Activated CD8-positive, alpha-beta T cell treated with anti-CD3 and anti-CD28 coated beads, Interleukin-2, amount 10 ng/mL, durations not matched to agents 7 days and 5 days (primary cell): ENCODE measurements at places on chromosomes 16 and 17.

- H3K27ac ChIP-seq = no peak overlapping the region
- no peaks in the 10 kb centered on the region for H3K27me3 ChIP-seq
- no peak for DNase-seq
- peaks cover 46% of the 10 kb centered on the region for H3K4me1 ChIP-seq
Measured at GRCh38 chr17:66357037-66357436, 54.6 kb downstream of the PRKCA start.

DNA sequence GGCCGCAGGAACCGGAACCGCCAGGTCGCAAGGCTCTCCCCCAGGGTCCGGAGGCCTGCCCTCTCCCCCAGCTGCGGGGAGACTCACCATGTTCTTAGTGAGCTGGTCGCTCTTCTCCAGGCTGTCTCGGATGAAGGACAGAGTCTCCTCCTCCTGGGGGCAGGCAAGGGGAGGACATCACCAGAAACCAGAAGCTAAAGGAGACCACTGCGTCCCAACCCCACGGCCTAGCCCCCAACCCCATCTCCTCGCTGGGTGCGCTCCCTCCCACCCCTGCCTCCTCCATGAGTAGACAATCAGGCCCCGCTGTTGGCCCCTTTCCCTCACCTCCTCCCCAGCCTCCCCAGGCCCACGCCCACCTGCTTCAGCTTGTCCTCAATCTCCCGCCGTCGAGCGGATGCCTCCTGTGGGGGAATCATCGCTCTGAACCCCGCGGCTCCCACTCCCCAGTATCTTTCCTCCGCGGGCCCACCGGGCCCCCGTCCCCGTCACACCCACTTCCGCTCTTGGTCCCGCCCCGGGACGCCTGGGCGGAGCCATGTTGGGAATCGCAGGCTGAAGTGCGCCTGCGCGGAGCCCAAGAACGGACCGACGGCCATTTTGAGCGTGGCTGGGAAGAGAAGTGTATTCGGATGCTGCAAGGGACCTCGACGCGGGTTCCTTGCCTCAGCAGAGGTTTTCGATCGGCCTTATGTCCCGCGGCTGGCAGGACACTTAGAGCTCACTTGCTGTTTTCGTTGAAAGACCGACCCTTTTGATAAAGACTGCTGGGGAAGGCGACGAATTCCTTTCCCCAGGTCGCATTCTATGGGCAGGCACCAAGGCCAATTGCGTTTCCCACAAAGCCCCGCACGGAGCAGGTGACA, at the start of gene EXOC7:
Gene EXOC7, minus strand, starts transcription at position 514 of the 866 bp plus-strand sequence. Its CDS starts 95 bp downstream, at position 419.
- H3K4me1 ChIP-seq = peaks cover 30% of the 10 kb centered on the region
- H3K27ac ChIP-seq = peak within 1 kb of the TSS; percentile 98
- peaks cover 28% of the 10 kb centered on the region for H3K36me3 ChIP-seq
- peak; percentile 94 for DNase-seq

- no peak within 1 kb of the TSS for H3K27ac ChIP-seq
- no peak for DNase-seq
- no peaks in the 10 kb centered on the region for H3K36me3 ChIP-seq
- H3K4me1 ChIP-seq = no peaks in the 10 kb centered on the region
- peaks cover 4% of the 10 kb centered on the region for H3K27me3 ChIP-seq
Measured at GRCh38 chr17:3433741-3434140, at the start of gene OR1E2. TSS of gene OR1E2 (minus strand) at chr17:3433841. CDS start at chr17:3433841, 0 bp downstream.

- H3K4me3 ChIP-seq = no peak overlapping the region
- H3K27me3 ChIP-seq = no peaks in the 10 kb centered on the region
- no peaks in the 10 kb centered on the region for H3K4me1 ChIP-seq
- H3K36me3 ChIP-seq = no peaks in the 10 kb centered on the region
- H3K27ac ChIP-seq = no peak overlapping the region
- no peak for DNase-seq
Measured at GRCh38 chr16:77457046-77457445, 22.2 kb upstream of the ADAMTS18 start.

DNA sequence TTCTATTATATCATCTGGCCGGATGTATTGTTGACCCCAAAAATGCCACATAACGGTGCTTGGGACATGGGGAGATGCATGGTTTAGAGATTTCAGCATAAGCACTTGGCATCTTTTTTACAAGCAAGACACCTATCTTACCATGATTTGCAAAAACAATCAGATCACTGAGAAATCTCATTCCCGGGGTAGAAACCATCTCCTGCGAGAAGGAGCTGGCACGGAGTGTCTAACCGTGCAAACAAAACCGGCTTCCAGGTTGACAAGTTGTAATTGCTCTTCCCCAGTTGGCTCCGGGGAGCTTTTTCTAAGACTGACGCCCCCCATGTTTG, 1.0 kb downstream of the SLC16A6 start:
- DNase-seq = no peak
- H3K4me3 ChIP-seq = peak overlapping the region; percentile 98
- H3K36me3 ChIP-seq = peaks cover 25% of the 10 kb centered on the region
- H3K27me3 ChIP-seq = no peaks in the 10 kb centered on the region
- H3K27ac ChIP-seq = peak overlapping the region; percentile 97

- no peak overlapping the region for H3K27ac ChIP-seq
- H3K27me3 ChIP-seq = no peaks in the 10 kb centered on the region
- H3K4me1 ChIP-seq = no peaks in the 10 kb centered on the region
- no peak for DNase-seq
- H3K36me3 ChIP-seq = no peaks in the 10 kb centered on the region
Measured at GRCh38 chr16:49621241-49622083, 234.4 kb downstream of the ZNF423 start.

DNA sequence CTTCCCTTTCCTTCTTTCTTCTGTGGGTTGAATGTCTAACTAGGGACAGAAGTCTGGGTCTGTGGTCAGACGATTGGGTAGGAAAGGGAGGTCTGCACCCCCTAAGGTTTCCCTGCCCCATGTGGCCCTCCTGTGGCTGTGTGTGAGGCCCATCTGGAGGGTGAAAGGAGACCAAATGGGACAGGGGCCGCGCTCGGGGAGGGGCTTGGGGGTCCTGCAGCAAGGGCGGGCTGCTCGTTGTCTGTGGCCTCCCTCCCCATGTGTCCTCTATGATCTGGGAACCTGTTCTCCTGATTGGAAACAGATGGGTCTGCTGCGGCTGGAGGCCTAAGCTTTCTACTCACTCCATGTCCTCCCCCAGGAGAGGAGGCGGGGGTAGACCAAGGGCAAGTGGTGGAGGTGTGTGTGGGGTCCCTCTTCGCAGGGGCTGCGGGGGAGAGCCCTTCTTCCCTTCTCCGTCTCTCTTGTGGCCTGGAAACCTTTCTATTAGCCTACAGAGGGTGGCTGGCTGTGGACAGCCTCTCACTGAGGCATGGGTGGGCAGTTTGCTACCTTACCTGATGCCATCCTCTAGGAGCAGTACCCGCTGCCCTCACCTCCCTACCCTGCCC, 18.6 kb downstream of the IGFBP4 start:
- no peak overlapping the region for H3K27ac ChIP-seq
- no peak for DNase-seq
- peaks cover 8% of the 10 kb centered on the region for H3K4me1 ChIP-seq
- no peak overlapping the region for H3K4me3 ChIP-seq

DNA sequence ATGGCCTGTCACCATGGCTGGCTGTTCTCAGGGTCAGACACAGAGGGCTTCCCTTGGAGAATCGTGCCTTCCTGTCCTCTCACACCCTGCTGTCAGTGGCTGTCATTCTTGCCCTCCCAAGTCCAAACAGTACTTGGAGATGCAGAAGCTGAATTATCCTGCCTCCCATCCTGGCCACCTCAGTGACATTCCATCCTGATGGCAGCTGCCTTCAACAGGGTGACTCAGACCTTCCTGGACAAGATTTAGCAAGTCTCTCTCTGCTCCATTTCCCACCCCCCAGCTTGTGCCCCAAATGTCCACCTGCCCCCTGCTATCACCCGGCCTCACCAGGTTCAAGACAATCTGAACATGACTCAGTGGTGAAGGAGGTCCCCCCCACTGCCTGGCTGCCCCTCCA, 4.8 kb upstream of the KRT36 start:
- H3K36me3 ChIP-seq = no peaks in the 10 kb centered on the region
- DNase-seq = no peak

DNA sequence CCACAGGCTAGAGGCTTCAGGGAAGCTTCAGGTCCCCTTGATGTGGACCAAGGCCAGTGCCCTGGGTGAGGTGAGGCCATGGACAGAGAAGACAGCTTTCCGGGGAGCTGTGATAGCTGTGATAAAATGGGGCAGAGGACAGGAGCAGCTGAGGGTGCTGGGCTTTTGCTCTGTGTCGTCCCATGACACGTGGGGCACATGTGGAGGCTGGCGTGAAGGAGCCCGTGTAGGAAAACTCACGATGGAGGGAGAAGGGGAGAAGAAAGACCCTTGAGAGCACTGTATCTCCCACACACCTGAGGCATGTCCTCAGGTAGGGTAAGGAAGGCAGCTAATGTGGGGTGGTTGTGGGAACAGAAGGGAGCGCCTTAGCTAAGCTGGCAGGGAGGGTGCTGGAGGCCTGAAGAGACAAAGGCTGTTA, 21.3 kb downstream of the B9D1 start:
- no peak overlapping the region for H3K4me3 ChIP-seq
- no peak for DNase-seq
- peaks cover 9% of the 10 kb centered on the region for H3K27me3 ChIP-seq
- H3K36me3 ChIP-seq = no peaks in the 10 kb centered on the region
- H3K27ac ChIP-seq = no peak overlapping the region
- H3K4me1 ChIP-seq = no peaks in the 10 kb centered on the region

DNA sequence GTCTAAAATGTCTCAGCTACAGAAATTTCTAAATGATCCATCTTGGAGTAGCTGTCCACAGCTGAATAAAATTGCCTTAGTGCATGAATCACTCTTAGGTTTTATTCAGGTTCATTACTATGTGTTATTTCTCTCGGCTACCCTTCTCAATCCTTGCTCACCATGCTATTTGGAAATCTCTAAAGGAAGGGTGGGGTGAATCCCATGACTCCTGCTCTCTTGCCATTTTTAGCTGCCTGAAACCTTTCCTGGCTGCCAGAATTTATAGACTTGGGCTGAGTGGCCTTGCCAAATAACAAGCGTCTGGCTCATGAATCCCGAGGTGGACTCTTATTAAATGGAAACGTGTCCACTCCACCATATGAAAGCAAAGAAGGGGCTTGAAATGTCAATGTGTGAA, 936.1 kb upstream of the SOX9 start:
- H3K36me3 ChIP-seq = no peaks in the 10 kb centered on the region
- no peaks in the 10 kb centered on the region for H3K4me1 ChIP-seq

DNA sequence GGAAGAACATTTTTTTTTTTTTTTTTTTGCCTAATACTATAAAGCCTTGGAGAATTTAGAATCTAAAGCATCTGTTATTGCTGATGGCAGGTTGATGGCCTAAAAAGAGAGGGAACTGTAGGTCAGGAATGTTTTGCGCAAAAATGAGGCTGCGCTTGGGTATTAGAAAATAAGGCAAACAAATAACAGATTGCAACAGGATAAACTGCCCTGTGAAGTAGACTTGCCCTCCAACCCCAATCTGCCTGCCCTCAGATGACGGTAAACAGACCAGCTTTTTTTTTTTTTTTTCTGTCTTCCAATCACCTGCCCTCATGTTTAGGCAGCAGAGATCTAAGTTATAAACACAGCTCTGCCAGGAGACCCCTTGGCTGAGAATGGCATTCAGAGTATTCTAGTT, 3.8 kb upstream of the DHX8 start:
- no peak overlapping the region for H3K27ac ChIP-seq
- H3K4me1 ChIP-seq = peaks cover 13% of the 10 kb centered on the region
- no peak overlapping the region for H3K4me3 ChIP-seq

DNA sequence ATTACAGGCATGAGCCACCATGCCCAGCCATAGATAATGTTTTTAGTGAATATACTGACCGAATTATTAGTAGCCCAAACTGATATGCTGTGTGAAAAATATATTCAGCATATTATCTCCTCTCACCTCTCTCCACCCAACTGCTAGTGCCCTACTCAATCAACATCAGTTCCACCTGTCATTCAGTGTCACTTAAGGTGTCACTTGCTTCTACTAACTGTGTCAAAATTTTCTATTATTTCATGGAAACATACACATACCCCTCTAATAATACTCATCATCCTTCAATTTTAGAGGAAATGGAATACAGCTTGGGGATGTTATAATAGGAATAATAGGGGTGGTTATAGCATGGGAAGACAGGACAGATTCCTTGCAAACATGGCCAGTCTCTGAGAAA, 12.6 kb downstream of the EFCAB3 start:
- no peak overlapping the region for H3K4me3 ChIP-seq
- H3K36me3 ChIP-seq = no peaks in the 10 kb centered on the region
- no peaks in the 10 kb centered on the region for H3K4me1 ChIP-seq
- peaks cover 22% of the 10 kb centered on the region for H3K27me3 ChIP-seq

- H3K4me3 ChIP-seq = peak overlapping the region; percentile 87
- no peak for DNase-seq
- H3K27me3 ChIP-seq = no peaks in the 10 kb centered on the region
- peaks cover 43% of the 10 kb centered on the region for H3K4me1 ChIP-seq
- H3K36me3 ChIP-seq = peaks cover 7% of the 10 kb centered on the region
Measured at GRCh38 chr17:75457047-75457654, 716 bp downstream of the TMEM94 start.

DNA sequence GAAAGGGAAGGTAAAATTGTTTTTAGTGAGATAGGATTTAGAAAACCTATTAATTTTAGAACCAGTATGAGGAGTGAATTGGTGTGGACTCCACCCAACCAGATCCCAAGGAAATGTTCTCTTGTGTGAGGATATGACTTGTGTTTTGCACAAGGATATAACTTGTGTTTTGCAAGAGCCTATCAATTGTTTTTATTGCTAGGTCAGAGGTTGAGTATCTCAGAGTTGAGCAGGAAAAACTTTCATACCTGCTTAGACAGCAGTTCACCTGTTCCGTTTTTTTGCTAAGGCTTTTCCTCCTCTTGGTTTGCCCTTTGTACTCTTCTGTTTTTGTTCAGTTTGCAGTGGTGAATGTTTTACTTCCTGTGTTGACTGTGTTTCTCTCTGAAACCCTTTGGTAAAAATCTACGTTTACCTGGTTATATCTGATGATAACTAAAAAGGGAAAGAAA, 5.1 kb downstream of the NBR1 start:
- peak overlapping the region; percentile 86 for H3K27ac ChIP-seq
- H3K4me3 ChIP-seq = peak overlapping the region; percentile 43
- peaks cover 43% of the 10 kb centered on the region for H3K4me1 ChIP-seq
- H3K36me3 ChIP-seq = peaks cover 44% of the 10 kb centered on the region

GRCh38 chr16:47584464-47585225, 123.5 kb downstream of the PHKB start:
- H3K4me1 ChIP-seq = no peaks in the 10 kb centered on the region
- H3K27ac ChIP-seq = no peak overlapping the region
- H3K4me3 ChIP-seq = no peak overlapping the region
- H3K27me3 ChIP-seq = no peaks in the 10 kb centered on the region
- no peak for DNase-seq
- H3K36me3 ChIP-seq = peaks cover 3% of the 10 kb centered on the region

- H3K27me3 ChIP-seq = no peaks in the 10 kb centered on the region
- H3K36me3 ChIP-seq = no peaks in the 10 kb centered on the region
- H3K4me3 ChIP-seq = no peak overlapping the region
- DNase-seq = peak; percentile 82
- H3K4me1 ChIP-seq = peaks cover 5% of the 10 kb centered on the region
Measured at GRCh38 chr17:41801374-41802271, 10.1 kb downstream of the P3H4 start.

DNA sequence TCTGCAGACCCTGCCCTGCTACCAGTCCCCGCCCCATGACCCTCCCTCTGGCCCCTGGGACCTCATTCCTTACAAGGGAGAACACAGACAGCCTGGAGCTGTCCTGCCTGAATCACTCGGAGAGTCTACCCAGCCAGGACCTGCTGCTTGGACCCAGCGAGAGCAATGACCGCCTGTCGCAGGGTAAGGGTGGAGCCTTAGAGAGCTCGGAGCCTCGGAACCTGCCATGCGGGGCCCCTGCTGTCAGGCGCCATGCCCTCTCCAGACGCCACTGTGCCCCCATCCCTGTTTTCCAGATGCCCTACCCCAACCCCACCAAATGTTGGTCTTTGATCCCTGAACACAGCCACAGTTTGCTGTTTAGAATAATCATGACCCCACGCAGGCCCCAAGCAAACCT, 5.6 kb downstream of the SH2B1 start:
- H3K4me3 ChIP-seq = no peak overlapping the region
- H3K27ac ChIP-seq = no peak overlapping the region
- H3K4me1 ChIP-seq = peaks cover 19% of the 10 kb centered on the region
- H3K36me3 ChIP-seq = peaks cover 34% of the 10 kb centered on the region
- no peak for DNase-seq
